ENCODE measurements at places on chromosomes 11 and 22. TPM values are rescaled to one million over a fixed set of nuclear protein-coding genes. Genes with fewer than 3 reads are reported as not detected.

Gene ZBTB16
- 165 TPM for total RNA-seq

Gene KRTAP5-8
- total RNA-seq = not detected

- DNase-seq = peak; percentile 70
These were observed 157.0 kb upstream of the TIMP3 start for GRCh38 chr22:32644252-32645100.

DNA sequence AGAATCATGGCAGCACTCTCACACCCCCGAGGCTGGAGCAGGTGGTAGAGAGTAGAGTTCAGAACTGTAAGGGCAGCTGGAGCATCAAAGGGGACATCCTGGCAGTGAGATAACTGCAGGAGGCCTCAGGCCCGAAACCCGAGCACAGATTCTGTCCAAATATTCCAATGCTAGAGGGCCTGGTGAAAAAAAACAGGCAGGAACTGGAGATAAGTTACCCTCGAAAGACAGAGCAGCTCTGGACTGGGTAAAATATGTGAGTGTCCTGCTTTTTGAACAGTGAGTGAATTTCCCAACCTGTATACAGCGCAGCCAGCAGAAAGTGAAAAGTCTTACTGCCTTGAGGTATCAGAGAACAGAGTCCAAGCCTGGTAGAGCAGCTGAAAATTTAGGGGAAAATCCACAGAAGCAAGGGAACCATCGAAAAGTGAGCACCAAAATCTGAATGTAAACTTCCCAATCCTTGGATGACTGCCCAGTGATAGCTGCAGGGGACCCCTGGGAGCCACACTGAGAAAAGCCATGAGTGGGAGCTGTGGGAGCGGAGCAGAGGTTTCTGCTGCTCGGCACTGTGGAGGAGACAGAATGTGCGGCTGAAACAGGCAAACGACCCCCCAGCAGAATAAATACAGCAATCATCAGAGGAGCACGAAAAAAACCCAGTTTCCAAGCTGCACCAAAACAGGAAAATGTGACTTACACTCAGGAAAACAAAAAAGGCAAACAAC is 50.6 kb downstream of the WNT11 start:
- DNase-seq = no peak

GRCh38 chr22:44055805-44056204 is 31.7 kb downstream of the PARVB start:
- no peak for DNase-seq

GRCh38 chr11:84480131-84480530 is 1147.0 kb downstream of the DLG2 start:
- no peak for DNase-seq

GRCh38 chr11:44097821-44098220 is 2.3 kb downstream of the EXT2 start:
- no peak for DNase-seq

GRCh38 chr11:62999649-63000048 is 14.9 kb upstream of the SLC22A6 start:
- no peak for DNase-seq

- no peak for DNase-seq
These were observed 5.2 kb upstream of the SLC15A3 start for GRCh38 chr11:60957188-60957587.

Gene DNAJC4
- total RNA-seq = 34.1 TPM

DNA sequence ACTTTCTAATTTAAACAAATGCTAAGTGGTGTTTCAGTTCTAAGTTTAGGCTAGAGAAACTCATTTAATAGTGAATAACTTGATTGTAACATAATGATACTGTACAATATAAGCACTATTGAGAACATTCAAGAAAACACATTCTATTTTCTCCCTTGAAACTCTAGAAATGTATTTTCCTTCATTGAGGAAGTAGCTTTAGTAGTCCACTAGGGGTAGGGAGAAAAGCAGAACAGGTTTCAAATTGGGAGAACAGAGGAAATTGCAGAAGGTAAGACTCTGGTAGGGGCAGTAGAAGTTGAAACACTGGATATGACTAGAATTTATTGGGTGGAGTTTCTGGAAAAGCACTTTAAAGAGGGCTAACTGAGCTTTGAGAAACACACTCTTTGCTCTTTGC is 31.6 kb upstream of the MPPED2 start:
- no peak for DNase-seq

Gene C11orf42
- not detected for total RNA-seq

DNA sequence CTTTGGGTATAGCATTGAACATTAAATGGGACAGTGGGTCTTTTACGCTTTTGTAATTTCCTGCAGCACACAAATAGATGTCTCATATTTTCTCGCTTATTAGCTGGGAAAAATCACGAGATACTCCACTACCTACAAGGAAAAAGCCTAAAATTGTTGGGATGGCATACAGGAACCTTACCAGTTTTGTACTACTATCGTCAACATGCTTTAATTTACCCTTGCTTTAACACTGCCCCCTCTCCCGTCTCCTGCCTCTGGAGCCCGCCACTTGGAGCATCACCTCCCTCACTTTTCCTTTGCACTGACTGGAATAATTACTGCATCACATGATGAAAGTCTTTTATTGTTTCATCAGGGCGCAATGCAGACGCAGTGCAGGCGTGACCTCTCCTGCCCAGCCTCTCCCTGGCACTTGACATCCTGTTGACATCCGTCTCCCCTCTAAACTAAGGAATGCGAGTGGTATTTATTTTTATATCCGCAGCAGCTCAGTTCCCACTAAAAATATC is 1.0 kb upstream of the FNBP4 start:
- peak; percentile 83 for DNase-seq

DNA sequence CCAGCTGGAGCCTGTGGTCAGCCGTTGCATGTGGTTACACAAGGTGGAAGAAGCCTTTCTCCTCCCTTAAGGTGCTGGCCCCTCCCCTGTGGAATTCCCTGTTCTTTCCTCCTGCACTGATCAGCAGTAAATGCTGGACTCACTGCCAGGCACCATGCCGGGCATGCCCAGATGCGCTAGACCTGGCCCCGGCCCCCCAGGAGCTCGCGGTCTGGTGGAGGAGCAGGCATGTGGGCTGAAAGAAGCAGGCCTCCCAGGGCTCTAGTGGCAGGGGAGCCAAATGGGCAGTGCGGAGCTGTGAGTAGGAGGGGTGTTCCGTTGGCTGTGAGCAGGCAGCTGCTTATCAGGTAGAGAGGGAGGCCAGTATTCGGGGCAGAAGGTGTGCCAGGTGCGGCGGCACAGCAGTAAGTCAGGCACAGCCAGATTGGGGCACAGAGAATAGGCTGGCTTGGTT is 10.2 kb downstream of the DGKZ start:
- no peak for DNase-seq

Gene OR52A1
- not detected for total RNA-seq

- peak; percentile 70 for DNase-seq
These were observed 18.3 kb upstream of the MICALL1 start for GRCh38 chr22:37887584-37888378.

Gene CHRM1
- total RNA-seq = 1.5 TPM

All from lung (tissue), 17 donors.